Stomach (tissue), 19 donors: ENCODE measurements at places on chromosomes 6 and 20. TPM values are rescaled to one million over a fixed set of nuclear protein-coding genes. Genes with fewer than 3 reads are reported as not detected.

DNA sequence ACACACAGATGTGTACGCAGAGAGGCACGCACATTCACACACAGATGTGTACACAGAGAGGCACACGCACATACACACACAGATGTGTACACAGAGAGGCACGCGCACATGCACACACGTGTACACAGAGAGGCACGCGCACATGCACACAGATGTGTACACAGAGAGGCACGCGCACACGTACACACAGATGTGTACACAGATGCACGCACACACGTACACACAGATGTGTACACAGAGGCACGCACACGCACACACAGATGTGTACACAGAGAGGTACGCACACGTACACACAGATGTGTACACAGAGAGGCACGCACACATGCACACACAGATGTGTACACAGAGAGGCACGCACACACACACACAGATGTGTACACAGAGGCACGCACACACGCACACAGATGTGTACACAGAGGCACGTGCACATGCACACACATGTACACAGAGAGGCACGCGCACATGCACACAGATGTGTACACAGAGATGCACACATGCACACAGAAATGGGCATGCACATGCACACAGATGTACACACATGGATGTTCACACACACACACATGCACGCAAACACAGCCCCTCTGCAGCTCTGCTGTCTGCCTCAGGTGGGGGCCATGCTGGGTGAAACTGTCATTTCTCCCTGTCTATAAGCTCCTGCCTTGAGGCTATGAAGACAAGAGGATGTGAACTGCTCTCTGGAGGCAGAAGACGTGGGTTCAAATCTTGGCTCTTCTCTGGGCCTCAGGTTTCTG, 14.3 kb upstream of the MYT1 start:
- no peaks in the 10 kb centered on the region for H3K4me1 ChIP-seq
- no peak overlapping the region for H3K27ac ChIP-seq

Gene DNAAF9
- polyA plus RNA-seq: 3.4 TPM

Gene GHRH
- not detected for polyA plus RNA-seq

- H3K4me3 ChIP-seq: no peak overlapping the region
- no peaks in the 10 kb centered on the region for H3K4me1 ChIP-seq
- DNase-seq: no peak
- H3K27ac ChIP-seq: no peak overlapping the region
- no peaks in the 10 kb centered on the region for H3K27me3 ChIP-seq
- no peaks in the 10 kb centered on the region for H3K36me3 ChIP-seq
Measured at GRCh38 chr6:64591676-64592036, 956.1 kb downstream of the PHF3 start.

- peak overlapping the region; percentile 44 for H3K27ac ChIP-seq
- no peak for DNase-seq
- H3K27me3 ChIP-seq: no peaks in the 10 kb centered on the region
- H3K4me1 ChIP-seq: peaks cover 8% of the 10 kb centered on the region
Measured at GRCh38 chr6:36358226-36358915, 21.7 kb upstream of the BNIP5 start.

DNA sequence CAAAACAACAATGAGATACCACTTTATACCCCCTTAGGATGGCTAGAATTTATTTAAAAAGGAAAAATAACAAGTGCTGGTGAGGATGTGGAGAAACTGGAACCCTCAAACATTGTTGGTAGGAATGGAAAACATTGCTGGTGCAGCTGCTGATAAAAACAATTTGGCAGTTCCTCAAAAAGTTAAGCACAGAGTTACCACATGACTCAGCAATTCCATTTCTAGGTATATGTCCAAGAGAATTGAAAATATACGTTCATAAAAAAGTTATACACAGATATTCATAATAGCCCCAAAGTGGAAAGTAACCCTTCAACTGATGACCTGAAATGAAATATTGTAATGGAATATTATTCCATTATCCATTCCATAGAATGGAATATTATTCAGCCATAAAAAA, 55.0 kb downstream of the CD83 start:
- no peak for DNase-seq
- no peaks in the 10 kb centered on the region for H3K4me1 ChIP-seq
- no peaks in the 10 kb centered on the region for H3K27me3 ChIP-seq
- no peak overlapping the region for H3K27ac ChIP-seq

- DNase-seq: no peak
- peaks cover 36% of the 10 kb centered on the region for H3K4me1 ChIP-seq
- H3K27ac ChIP-seq: no peak overlapping the region
- peaks cover 29% of the 10 kb centered on the region for H3K27me3 ChIP-seq
Measured at GRCh38 chr6:149451376-149452036, 33.3 kb downstream of the ZC3H12D start.

DNA sequence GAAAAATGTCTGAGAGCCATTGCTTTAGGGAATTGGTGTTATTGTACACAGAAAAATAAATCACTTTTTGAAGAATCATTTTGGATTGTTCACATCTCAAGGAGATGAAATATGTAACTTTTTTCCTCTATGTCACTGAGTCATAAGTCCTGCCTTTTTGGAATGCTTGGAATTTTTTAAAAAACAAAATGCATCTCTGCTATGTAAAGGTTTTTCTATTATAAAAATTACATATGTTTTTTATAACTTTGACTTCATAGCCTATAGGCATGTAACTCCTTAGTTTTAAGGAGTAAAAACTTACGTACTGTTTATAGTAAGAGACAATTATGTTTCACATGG, 8.7 kb downstream of the RNF144B start:
- DNase-seq: no peak
- H3K4me1 ChIP-seq: peaks cover 10% of the 10 kb centered on the region
- H3K36me3 ChIP-seq: peaks cover 16% of the 10 kb centered on the region
- H3K27me3 ChIP-seq: no peaks in the 10 kb centered on the region
- no peak overlapping the region for H3K27ac ChIP-seq
- H3K4me3 ChIP-seq: no peak overlapping the region

DNA sequence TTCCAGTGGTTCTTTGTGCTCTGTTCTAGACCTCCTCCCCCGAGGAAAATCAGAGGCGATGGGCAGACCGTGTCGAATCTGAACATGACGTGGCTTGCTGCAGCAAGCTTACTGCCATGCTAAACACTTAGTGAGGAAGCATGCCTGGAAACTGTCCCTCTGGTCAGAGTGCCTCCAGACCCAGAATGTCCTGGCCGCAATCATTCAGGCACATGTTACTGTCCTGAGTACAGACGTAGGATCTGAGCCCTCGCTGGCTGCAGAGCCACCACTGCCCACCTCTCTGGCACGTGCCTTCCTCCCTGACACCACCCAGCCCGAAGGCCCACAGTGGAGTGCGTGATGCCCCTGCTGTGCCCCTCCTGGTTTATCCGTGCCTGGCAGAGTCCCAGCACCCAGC, 163.6 kb downstream of the SYNDIG1 start:
- no peak for DNase-seq
- H3K4me1 ChIP-seq: peaks cover 6% of the 10 kb centered on the region
- no peak overlapping the region for H3K4me3 ChIP-seq
- no peaks in the 10 kb centered on the region for H3K27me3 ChIP-seq
- no peaks in the 10 kb centered on the region for H3K36me3 ChIP-seq

- no peak for DNase-seq
- peaks cover 15% of the 10 kb centered on the region for H3K4me1 ChIP-seq
- no peaks in the 10 kb centered on the region for H3K27me3 ChIP-seq
- H3K36me3 ChIP-seq: no peaks in the 10 kb centered on the region
Measured at GRCh38 chr6:137227871-137228302, 8.7 kb upstream of the IFNGR1 start.

- no peaks in the 10 kb centered on the region for H3K27me3 ChIP-seq
- peaks cover 24% of the 10 kb centered on the region for H3K4me1 ChIP-seq
Measured at GRCh38 chr20:37220731-37221130, 40.9 kb downstream of the GHRH start.

GRCh38 chr6:45920819-45921511, 94.7 kb downstream of the CLIC5 start:
- H3K4me1 ChIP-seq: no peaks in the 10 kb centered on the region
- no peaks in the 10 kb centered on the region for H3K27me3 ChIP-seq
- no peak overlapping the region for H3K4me3 ChIP-seq
- H3K36me3 ChIP-seq: no peaks in the 10 kb centered on the region
- DNase-seq: no peak
- H3K27ac ChIP-seq: no peak overlapping the region

DNA sequence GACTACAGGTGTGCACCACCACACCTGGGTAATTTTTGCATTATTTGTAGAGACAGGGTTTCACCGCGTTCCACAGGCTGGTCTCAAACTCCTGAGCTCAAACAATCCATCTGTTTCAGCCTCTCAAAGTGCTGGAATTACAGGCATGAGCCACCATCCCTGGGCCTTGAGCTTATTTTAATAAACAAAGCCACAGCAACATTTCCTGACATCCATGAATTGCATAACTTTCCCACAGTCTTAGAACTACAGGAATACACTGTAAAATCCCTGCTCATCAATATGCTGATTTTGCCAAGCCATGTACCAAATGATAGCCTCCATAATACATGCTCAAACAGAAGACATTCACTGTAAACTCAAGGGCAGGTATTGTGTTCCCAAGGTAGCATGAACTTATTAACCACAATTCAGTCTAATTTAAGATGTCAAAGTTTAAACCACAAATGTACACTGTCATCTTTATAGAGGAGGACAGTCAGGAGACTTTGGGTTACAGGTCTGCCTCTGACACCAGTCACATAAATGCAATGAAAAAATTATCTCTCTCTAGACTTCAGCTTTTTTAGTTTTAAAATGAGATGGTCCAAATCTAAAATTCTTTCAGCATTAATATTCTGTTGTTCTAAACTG, 40.0 kb downstream of the NUDT3 start:
- no peak overlapping the region for H3K27ac ChIP-seq
- no peaks in the 10 kb centered on the region for H3K27me3 ChIP-seq
- peaks cover 11% of the 10 kb centered on the region for H3K4me1 ChIP-seq
- no peak overlapping the region for H3K4me3 ChIP-seq

GRCh38 chr6:135176464-135176863, 4.6 kb upstream of the MYB start:
- peaks cover 10% of the 10 kb centered on the region for H3K4me1 ChIP-seq
- no peak overlapping the region for H3K4me3 ChIP-seq
- no peak for DNase-seq
- no peaks in the 10 kb centered on the region for H3K36me3 ChIP-seq
- H3K27me3 ChIP-seq: no peaks in the 10 kb centered on the region
- H3K27ac ChIP-seq: no peak overlapping the region

- H3K4me3 ChIP-seq: peak overlapping the region; percentile 20
- no peaks in the 10 kb centered on the region for H3K36me3 ChIP-seq
- H3K27ac ChIP-seq: peak overlapping the region; percentile 61
- H3K27me3 ChIP-seq: no peaks in the 10 kb centered on the region
- DNase-seq: peak; percentile 89
- H3K4me1 ChIP-seq: peaks cover 7% of the 10 kb centered on the region
Measured at GRCh38 chr6:18503593-18504231, 116.6 kb downstream of the RNF144B start.

Gene CCN6
- not detected for polyA plus RNA-seq

GRCh38 chr6:74222768-74223333, 526.8 kb downstream of the CD109 start:
- H3K27ac ChIP-seq: no peak overlapping the region
- H3K4me3 ChIP-seq: no peak overlapping the region
- H3K36me3 ChIP-seq: no peaks in the 10 kb centered on the region
- DNase-seq: no peak
- H3K4me1 ChIP-seq: no peaks in the 10 kb centered on the region

Gene PHACTR3
- 3.7 TPM for polyA plus RNA-seq

DNA sequence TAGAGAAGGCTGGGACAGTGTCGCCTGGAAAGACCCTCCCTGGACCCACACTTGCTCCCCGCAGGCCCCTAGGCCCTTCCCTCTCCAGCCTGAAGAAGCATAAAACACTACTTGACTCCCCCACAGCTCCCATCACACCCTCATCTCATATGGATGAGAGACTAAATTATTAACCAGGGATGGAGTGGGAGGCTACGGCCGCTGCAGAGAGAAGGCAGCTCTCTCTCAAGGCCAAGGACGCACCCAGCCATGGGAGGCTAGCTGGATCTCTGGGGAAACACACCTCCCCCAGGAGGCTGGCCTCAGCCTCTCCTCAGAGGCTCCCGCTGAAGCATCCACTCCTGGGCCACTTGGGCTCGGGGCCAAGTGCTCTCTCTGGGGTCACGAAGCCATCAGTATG, 102.5 kb downstream of the GRM4 start:
- H3K27me3 ChIP-seq: no peaks in the 10 kb centered on the region
- no peak for DNase-seq
- no peaks in the 10 kb centered on the region for H3K36me3 ChIP-seq
- H3K4me1 ChIP-seq: no peaks in the 10 kb centered on the region
- no peak overlapping the region for H3K27ac ChIP-seq
- H3K4me3 ChIP-seq: no peak overlapping the region

DNA sequence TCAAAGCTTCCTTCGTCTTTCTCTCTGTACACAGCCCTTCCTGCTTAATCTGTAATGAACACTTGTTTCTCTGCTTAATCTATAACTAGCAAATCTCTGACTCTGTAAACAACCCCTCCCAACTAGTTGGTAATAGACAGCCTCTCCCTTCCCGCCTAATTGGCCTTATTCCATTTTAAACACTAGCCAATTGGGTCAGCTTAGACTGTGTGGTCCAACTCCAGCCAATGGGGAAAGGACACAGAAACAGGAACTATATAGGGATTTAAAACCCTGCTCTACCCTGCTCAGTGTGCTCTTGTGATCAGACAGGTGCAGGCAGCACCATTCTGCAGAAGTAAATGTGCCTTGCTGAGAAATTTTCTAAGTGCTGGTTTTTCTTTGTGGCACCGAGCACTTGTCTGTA, 18.5 kb downstream of the CHD6 start:
- H3K4me3 ChIP-seq: no peak overlapping the region
- no peaks in the 10 kb centered on the region for H3K36me3 ChIP-seq
- H3K27ac ChIP-seq: no peak overlapping the region
- H3K4me1 ChIP-seq: peaks cover 25% of the 10 kb centered on the region
- no peak for DNase-seq
- H3K27me3 ChIP-seq: no peaks in the 10 kb centered on the region

Gene HCK
- polyA plus RNA-seq: 14.7 TPM

Gene PPP1R3G
- polyA plus RNA-seq: 0.12 TPM

- H3K4me3 ChIP-seq: no peak overlapping the region
- no peaks in the 10 kb centered on the region for H3K4me1 ChIP-seq
- no peak overlapping the region for H3K27ac ChIP-seq
- no peaks in the 10 kb centered on the region for H3K36me3 ChIP-seq
- no peak for DNase-seq
- H3K27me3 ChIP-seq: no peaks in the 10 kb centered on the region
Measured at GRCh38 chr6:118086159-118086558, 179.1 kb downstream of the SLC35F1 start.

DNA sequence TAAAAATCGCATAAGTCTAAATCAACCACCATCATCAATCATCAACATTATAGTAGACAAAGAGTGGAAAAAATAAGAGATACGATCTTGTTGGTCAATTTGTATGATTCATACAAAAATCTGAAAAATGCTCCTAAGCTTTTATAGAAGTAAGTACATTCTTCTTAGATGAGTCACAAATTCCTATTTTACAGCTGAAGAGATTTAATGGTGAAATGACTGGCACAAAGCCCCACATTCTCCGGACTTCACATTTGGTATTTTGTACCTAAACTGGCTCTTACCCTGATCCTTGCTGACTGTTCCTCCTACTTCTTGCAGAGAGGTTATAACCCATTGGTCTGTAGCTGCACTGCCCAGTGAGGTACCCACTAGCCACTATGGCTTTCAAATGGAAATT, 29.9 kb upstream of the PREP start:
- H3K27me3 ChIP-seq: no peaks in the 10 kb centered on the region
- H3K27ac ChIP-seq: no peak overlapping the region
- H3K4me1 ChIP-seq: no peaks in the 10 kb centered on the region
